SJSA1 (cell line): ENCODE measurements at places on chromosomes 2 and 18. TPM values are rescaled to one million over a fixed set of nuclear protein-coding genes. Genes with fewer than 3 reads are reported as not detected.

- H3K27me3 ChIP-seq: no peaks in the 10 kb centered on the region
- H3K4me3 ChIP-seq: no peak overlapping the region
- no peaks in the 10 kb centered on the region; the same call in 1 of the 2 replicates for H3K4me1 ChIP-seq
- DNase-seq: no peak
- H3K36me3 ChIP-seq: no peaks in the 10 kb centered on the region
- no peak overlapping the region for H3K27ac ChIP-seq
Measured at GRCh38 chr2:207266648-207267047, 100.9 kb upstream of the KLF7 start.

DNA sequence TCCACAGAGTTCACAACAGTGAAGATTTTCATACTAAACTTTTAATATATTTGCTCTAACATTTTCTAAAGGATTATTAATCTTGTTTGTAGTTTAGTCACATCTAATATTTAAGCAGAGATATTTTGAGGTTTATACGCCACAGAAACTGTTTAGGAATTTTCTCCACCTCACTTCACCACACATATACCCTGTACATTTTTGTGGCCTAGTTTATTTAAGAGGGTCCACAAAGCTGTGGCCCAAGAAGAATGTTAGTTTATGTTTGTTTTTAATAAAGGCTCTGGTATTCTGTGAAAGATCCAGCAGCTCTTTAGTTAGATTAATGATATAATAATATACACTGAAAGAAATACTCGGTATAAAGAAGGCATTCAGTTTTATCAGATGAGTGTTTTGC lies 132.7 kb upstream of the TTC27 start:
- no peaks in the 10 kb centered on the region; the same call in 1 of the 2 replicates for H3K4me1 ChIP-seq
- peaks cover 45% of the 10 kb centered on the region for H3K36me3 ChIP-seq
- H3K27ac ChIP-seq: no peak overlapping the region
- DNase-seq: peak; percentile 16

Gene CCDC148
- total RNA-seq: 3.2 and 3.5 TPM in 2 replicates

Gene TUBB8B
- total RNA-seq: 1.1 and 3.9 TPM in 2 replicates

Gene SIX3
- total RNA-seq: not detected in 2 replicates

Gene CHRNG
- not detected in 2 replicates for total RNA-seq

GRCh38 chr2:37688771-37689468 lies 17.5 kb upstream of the CDC42EP3 start:
- no peaks in the 10 kb centered on the region for H3K27me3 ChIP-seq
- DNase-seq: peak; percentile 91
- peak overlapping the region; percentile 96 for H3K27ac ChIP-seq
- H3K4me3 ChIP-seq: no peak overlapping the region
- no peaks in the 10 kb centered on the region for H3K36me3 ChIP-seq
- peaks cover 51% of the 10 kb centered on the region for H3K4me1 ChIP-seq

DNA sequence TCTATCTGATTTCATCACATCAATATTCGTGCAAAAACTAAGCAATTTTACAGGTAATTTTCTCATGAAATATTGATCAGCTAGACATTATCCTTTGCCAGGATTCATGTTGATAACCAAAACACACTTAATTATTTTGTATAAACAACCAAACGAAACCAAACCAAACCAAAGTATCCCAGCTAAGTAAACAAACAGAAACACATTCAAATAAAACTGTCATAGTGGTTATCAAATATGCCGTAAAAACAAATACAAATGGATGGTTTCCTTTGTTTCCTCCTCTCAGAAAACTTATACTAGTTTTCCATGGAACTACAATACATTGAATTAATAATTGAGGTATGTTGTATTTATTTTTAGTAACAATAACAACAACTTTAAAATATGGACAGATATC lies 777.4 kb downstream of the DSC3 start:
- DNase-seq: no peak
- no peak overlapping the region for H3K27ac ChIP-seq
- no peaks in the 10 kb centered on the region for H3K4me1 ChIP-seq
- H3K4me3 ChIP-seq: no peak overlapping the region
- no peaks in the 10 kb centered on the region for H3K27me3 ChIP-seq

Gene BMP10
- not detected in 2 replicates for total RNA-seq
